NCI-H1436 treated with DMSO at 0.1 percent for 48 hours (cell line): ENCODE measurements at places on chromosomes 1 and 21.

GRCh38 chr21:34669149-34669879 lies 520 bp downstream of the CLIC6 start:
- DNase-seq = no peak

DNA sequence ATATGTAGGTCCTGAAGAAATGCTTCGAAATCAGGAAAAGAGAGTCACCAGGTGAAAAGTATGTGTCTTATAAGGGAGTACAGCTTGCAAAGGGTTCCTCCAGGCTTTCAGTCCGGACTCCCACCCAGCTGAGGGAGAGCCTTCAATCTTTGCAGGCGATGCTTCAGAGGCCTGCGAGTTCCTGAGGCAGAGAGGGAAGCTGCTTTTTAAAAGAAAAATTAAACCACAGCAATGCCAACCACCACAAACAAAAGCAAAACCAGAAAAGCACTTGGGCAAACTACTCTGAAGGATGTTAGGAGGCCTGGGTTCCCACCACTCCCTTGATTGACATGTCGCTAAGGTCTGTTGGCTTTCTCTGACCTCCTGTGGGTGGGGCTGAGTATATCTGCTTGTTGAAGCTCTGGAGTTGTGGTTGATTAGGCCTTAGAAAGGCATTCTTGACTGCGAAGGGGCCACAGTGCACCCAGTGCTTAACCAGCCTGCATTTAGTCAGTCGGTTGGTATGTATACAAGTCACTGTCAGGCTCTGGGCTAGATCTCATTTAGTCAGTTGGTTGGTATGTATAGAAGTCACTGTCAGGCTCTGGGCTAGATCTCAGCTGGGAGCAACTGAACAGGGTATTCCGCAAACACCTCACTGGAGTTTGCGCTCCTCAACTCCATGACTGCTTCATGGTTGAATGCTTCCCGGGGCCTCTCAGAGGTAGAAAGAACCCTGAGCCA lies 1.2 kb downstream of the NIPAL3 start:
- DNase-seq = no peak

GRCh38 chr1:11126569-11126968 lies 26.9 kb upstream of the EXOSC10 start:
- no peak for DNase-seq

- DNase-seq = no peak
Observed at GRCh38 chr1:229537894-229538293, 20.6 kb downstream of the ABCB10 start.

- DNase-seq = no peak
Observed at GRCh38 chr1:18047122-18047521, 60.5 kb upstream of the IGSF21 start.

DNA sequence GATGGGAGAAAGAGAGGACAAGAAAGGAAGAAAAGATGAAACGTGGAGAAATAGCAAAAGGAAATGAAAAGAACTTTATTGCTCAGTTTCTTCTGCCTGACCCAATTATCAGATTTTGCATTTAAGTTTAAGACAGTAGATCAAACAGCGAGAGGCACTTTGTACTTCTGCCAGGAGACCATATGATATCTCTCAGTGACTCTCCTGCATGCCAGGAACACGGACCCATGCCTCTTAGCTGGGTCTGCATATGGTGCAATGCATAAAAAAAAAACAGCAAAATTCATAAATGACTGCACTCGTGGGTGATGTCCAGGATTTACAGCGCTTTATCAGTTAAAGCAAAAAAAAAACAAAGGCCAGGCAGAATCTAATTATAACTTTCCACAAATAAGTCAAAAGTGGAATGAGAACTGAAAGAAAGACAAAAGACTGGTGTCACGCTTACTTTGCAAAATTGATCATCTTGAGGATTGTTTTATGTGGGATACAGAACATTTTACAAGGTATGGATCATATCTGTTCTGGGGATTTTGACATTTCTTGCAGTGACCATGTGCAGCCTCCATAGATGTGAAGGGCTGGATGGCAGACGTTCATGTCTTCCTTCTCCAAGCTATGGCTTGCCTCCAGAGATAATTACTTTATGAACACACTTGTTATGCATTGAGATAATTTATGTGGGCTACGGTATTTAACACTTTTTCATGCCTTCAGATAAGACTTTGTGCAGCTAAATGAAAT lies 79.5 kb downstream of the RUNX1 start:
- no peak for DNase-seq

DNA sequence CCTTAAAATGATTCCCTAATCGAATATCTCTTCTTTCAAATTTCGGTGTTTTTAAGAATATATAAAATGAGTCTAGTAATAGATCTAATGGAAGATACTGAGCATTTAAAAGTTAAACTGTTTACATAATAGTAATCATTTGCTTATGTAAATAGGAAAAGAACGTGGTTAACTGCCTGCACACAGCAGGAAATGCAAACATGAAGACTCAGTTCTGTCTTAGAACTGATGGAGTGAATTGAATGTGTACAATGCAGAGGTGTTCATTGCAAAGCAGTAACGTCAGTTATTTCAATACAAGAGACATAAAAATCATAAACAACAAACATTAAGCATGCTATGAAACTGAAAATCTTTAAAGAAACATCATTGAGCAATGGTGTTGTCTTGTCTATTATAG lies 359.4 kb upstream of the ADAMTS5 start:
- no peak for DNase-seq

DNA sequence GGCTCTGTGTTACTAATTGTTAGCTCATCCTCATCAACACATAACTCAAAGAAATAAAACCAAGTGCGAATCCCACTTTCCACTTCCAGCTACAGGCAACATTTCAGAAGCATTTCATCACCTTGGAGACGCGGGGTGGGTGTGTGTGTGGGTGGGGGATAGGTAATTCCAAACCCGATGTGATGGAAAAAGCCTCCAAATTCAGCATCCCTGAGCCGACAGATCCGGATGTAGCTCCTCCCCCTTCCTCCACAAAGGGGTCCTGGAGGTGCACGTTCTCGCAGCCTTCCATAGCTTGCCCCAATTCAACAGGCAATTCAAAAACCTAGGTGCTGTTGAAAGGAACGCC lies 486 bp downstream of the HSPA13 start:
- no peak for DNase-seq

- no peak for DNase-seq
Observed at GRCh38 chr1:222600281-222600680, 10.5 kb upstream of the TAF1A start.

GRCh38 chr1:63758791-63759190 lies 15.0 kb upstream of the ROR1 start:
- DNase-seq = no peak

GRCh38 chr1:151893176-151893924 lies 16.0 kb downstream of the THEM4 start:
- DNase-seq = no peak

DNA sequence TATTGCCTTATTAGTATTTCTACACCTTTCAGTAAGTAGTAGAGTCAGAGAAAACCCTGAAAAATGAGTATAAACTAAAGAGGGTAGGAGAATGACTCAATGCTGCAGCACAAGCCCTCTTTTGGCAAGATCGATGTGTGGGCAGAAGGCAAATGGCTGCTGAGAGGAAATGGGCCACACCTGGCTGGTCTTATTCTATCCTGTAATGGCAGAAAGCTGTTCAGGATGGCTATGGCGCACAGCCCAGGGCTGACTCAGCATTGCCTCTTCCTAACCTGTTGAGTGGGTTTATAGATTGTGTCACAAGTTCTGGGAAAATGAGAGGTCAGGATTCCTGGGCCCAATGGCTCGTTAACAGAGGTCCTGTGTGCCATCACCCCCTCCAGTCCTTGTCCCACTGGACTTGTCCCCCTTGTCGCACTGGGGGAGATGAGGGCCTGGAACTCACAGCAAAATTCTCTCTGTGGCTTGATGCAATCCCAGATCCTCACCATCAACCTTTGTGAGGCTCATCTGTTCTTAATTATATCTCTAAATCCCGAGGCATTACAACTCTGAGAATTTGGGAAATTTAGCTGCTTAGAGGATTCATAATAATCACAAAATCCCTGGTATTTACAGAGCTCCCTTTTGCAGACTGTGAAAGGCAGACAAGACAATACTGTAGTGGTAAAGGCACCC lies 13.2 kb downstream of the HMGB4 start:
- DNase-seq = no peak

- no peak for DNase-seq
Observed at GRCh38 chr1:221961532-221962292, 219.8 kb upstream of the DUSP10 start.

GRCh38 chr1:41784531-41785274 lies 134.0 kb downstream of the HIVEP3 start:
- no peak for DNase-seq

DNA sequence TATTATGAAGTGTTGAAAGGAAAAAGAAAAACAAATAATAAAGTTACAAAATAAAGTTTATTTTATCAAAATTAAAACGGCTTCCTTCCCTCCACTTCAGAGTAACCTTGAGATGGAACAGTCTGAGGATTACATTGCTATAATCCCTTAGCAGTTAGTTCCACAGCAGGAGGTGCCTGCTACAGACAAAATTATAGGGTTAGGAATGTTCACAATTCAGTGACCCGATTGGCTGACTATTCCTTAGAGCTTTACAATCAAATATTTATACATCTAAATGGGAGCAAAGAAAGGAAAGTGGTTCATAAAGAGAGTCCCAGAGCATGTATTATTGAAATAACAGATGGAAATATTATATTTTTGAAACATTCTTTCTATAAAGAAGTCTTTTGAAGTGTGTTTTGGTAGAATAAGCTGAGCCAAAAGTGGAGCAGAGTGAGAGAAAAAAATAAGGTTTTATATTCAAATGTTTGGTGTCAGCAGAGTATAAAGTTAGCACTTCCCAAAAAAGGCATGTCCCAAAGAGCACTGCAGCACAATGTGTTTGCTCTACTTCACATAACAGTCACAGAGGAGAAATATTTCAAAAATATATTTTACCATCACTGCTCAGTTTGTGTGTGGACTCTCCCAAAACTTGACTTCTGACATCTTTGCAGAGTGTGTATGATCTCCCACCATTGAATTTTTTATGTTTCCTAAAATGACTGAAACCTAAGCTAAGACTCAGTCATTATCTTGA lies 71.4 kb upstream of the GORAB start:
- DNase-seq = no peak

DNA sequence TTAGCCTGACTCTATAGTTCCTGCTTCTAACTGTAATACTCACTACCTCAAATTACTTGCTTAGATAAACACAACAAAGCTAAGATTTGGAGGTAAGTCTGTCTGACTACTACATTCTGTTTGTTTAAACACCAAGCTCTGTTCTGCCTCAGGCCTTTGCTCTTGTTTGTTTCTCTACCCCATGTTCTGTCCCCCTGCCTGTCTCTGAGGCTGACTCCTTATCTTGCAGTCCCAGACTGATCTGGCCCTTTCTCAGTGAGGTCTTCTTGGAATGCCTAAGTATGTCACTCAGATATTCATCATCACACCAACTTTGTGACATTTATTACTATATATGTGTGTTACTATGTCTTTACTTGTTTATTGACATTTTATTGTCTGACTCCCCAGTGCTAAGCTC lies 425.5 kb downstream of the LMO4 start:
- DNase-seq = no peak

- DNase-seq = no peak
Observed at GRCh38 chr1:23392125-23392855, 22.7 kb upstream of the ZNF436 start.

DNA sequence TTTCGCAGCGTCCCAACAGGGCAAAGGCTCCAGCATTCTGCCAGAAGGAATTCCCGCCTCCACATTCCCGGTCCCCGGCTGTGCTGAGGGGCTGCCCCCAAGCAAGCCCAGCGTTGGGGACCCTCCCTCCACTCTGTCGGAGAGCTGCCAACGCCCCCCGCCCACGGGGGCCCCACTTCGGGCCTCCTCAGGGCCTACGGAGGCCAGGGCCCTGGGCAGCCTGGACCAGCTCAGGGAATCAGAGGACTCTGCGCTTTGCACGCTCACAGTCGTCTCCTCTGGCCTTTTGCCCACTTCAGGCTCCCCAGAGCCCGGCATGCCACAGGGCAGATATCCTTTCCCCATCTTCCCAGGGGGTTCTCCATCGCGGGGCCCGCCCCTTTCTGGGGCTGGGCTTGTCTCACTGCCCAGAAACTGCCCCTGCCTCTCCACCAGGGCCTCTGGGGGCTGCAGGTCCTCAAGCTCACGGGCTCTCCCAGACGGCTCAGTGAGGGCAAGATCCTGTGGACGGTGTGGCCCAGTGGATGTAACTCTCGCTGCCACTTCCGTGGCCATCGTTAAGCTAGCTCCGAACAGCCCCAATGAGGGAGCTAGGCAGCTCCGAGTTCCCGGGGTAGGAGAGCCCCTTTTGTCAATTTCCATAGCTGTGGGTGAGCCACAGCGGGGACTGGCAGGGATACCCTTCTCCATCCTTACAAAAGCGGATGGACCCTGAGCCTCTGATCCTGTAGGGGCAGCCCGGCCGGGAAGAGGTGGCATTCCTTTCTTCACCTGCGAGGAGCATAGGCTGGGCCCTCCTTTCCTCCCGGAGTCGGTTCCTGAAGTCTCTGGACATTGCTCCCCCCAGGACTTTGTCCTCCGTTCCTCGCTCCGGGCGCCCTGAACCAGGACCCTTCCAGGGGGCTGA lies 2.8 kb downstream of the ITPKB start:
- no peak for DNase-seq

GRCh38 chr1:48492392-48492791 lies 20.4 kb upstream of the SPATA6 start:
- DNase-seq = peak; percentile 7

- DNase-seq = no peak
Observed at GRCh38 chr21:41466024-41466820, 40.2 kb downstream of the MX1 start.

DNA sequence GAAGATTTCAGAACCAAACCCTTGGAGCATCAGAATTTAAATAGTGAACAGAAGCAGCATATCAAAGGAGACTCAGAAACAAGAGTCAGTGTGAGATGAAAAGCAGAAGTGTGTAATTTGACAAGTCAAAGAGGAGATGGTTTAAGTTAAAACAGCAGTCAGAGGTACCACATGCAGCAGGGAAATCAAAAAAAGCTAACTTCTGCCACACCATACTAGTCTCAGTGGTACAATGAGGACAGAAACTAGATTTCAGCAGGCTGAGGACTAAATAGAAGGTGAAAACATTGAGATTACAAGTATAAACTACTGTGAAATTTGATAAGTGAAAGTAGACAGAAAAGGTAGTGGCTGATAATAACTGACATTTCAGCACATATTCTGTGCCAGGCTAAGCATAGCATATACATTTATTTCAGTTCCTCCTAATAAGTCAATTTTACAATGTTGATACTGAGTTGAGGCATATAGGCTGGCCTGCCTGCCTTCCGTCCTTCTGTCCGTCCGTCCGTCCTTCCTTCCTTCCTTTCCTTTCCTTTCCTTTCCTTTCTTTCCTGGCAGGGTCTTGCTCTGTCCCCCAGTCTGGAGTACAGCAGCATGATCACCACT lies 12.6 kb downstream of the SUCO start:
- no peak for DNase-seq

- DNase-seq = no peak
Observed at GRCh38 chr21:46193829-46194373, 9.6 kb upstream of the SPATC1L start.

DNA sequence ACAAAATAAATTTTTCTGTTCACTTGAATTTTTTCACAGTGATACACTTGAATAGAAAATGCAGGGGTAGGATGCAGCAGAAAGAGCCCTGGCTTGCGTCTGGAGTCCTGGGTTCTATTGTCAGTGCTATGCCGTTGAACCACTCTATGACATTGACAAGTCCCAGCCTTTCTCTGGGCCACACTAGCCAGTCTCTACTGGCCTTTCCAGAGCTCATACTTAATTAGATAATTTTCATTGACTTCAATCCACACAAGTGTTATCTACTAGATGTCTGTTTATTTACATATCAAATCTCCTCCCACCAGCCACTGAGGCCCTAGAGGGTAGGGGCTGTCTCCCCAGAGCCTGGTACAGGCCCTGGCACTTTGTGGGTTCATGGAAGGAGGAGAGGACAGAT lies 15.5 kb upstream of the CELA3B start:
- DNase-seq = no peak

- no peak for DNase-seq
Observed at GRCh38 chr1:173009597-173009996, 41.1 kb downstream of the TNFSF18 start.
